ENCODE measurements at places on chromosomes 6 and 20.

DNA sequence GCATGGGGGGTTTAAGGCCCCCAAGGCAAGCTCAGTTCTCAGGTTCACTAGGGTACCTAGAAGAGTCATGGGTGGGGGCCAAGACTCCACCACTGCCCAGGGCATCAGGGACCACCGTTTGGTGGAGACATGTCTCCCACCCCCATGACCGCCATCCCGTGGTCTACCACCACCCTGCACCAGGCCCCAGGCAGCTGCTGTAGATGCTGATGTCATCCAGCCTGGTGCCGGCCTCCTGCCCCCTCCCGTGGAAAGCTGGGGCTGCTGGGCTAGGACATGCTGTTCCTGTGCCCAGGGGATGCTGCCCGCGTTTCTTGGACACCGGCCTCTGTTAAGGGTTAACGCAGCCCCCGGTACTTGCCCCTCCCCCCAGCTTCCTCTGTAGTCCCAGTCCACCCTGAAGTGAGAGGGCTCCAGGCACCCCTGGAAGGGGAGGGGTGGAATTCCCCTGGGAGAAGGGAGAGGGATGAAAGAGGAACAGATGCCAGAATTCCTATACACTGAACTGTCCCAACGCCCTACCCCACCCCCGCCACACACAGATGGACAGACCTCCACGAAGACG, 587 bp downstream of the IP6K3 start:
- DNase-seq = peak; percentile 61

GRCh38 chr20:15113144-15113773, 775.8 kb upstream of the FLRT3 start:
- no peak for DNase-seq

DNA sequence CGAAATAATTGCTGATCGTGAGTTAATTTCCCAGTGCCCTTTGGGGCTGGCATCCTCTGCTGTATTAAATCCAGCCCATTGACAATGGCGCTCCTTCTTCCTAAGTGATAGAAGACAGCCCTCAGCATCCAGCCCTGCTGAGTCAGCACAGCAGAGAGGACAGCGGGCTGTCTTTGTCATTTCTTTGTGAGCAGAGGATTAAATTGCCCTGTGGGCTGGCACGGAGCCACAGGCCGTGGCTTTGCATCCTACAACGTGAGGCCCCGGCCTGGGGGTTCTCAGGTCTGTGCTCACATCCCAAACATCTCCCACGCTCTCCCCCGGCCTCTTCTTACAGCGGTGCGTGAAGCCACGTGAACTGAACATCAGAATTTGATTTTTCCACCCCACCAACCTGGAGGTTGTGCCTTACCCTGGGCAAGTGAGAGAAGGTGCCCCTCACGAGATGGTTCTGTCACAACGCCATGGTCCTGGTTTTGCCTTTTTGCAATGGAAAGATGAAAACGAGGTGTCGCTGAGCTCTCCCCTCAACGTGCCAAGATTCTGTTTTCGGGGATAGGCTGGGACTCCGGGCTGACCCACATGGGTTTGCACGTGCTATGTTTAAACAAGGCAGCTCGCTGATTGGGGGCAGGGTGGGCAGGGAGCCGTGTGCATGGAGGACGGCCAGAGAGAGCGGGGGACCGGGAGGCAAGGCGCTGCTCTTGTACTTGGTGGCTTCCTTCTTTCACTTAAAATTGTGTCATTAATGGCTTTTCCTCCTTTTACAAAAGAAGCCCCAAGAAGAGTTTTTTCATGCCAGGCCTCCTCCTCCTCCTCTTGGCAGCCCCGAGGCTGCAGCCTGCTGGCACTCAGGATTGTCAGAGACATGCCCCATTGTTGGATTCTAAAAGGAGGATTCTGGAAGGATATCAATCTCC, 19.5 kb downstream of the CDH4 start:
- DNase-seq = no peak

GRCh38 chr6:105757512-105758200, 328.5 kb upstream of the PRDM1 start:
- DNase-seq = no peak

GRCh38 chr6:31068669-31069340, 43.6 kb downstream of the C6orf15 start:
- DNase-seq = peak; percentile 57

DNA sequence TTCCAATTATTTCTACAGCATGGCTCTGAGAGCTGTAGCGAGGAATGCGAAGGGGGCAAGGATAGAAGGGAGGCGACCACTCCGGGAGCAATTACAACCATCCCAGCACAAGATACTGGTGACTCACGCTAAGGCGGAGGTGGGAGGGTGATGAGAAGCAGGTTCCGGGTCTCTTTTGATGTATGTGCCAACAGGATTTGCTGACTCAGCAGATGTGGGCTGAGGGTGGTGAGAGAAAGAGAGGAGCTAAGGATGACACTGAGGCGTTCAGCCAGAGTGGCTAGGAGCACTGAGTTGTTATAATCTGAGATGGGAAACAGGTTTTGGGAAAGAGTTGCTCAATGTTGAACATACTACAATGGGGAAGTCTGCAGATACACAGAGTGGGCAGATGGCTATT, 9.3 kb upstream of the TXNDC5 start:
- no peak for DNase-seq

DNA sequence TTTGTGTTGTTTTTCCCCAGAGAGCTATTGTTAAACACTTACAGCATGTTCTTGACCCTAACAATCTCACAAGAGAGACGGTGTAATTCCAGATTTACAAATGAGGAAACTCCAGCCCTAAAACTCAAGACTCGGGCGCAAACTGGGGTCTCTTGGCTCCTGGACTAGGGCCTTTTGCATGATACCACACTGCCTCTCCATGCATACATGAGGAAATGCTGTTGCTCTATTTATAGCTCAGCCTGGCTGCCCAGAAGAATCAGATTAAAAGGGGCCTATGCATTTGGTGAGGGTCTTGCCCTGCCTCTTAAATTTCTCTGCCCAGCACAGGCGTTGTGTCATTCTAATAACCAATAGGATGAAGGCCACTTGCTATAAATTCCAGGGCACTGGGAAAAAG, 30.5 kb upstream of the SNRPB2 start:
- DNase-seq = no peak

DNA sequence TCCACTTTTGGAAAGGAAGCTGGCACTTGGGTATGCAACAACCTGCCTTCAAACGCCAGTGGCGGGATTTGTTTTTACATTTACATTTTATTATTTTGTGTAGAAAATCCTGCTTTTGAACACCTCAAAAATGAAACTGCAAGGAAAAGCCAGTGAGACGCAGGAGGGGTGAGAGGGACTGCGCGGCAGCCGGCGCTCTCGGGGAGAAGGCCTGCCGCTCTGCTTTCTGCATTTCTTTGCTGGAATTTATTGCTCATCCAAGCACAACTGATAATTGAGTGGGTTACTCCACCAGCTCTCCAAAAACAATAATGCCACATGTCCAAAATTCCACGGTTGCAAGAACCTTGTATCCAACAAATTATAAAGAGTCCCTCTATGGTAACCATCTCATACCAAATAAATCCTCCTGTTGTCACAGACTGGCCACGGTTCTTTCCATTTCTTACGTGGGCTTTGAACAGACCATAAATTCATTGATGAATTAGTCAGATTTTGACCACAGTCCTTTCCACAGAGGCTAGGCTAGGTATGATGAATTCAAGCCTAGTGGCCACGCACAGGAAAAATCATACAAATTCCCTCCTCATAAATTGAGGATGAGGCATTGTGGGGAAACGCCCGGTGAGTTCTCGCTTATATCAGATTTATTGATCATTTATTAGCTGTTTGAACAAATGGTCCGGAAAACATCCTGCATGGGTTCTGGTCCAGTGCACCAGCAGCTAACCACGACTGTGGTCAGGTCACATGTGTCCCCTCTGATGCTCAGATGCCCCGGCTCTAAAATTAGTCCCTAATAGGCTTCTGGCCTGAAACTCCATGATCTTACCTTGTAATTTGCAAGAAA, 31.6 kb upstream of the FOXC1 start:
- no peak for DNase-seq

GRCh38 chr6:151095538-151096254, 144.1 kb upstream of the AKAP12 start:
- no peak for DNase-seq

DNA sequence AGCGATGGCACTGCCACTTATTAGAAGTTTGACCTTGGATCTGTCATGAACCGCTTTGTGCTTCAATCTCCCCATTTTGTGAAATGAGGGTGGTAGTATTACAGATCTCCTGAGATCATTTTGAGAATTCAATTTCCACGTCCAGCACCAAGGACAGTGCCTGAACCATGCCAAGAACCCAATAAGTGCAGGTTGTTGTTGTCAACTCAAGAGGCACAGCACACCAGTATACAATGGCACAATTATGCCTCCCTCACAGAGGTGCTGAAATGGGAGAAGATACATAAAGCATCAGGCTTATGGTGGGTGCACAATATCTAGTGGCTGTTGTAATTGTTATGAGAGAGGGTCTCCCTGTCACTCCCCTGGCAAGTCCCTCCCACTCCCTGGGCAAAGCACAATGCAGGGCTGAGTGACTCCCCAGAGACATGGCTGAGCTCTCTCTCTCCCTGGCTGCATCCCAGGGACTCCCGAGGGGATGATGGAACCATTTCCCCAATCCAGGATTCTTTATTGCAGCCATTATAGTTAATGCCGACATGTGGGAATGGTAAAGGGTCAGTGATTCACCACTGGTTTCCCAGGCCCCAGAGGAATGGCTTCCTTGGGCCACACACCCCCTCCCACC, 78.7 kb downstream of the CDH22 start:
- no peak for DNase-seq

DNA sequence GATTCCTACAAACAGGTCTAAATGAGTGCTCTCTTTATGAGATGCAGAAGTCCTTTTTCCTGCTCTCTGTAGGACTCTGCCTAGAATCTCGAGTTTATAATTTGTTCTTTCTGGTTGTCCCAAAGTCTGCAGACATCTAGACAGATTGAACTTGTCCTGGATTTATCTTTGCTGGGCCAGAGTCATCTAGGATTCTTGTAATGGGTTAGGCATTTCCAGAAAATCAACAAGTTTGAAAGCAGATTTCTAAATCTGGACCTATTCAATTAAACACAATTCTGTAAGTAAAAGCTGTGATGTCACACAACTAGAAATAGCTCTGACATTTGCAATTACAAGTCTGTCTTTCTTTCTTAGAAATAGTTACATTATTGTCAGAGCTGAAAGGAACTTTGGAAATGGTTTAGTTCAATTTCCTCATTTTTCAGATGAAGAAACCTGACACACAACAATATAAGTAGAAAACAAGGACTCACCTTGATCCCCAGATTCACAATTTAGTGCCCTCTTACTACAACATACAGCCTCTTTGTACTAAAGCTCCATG, 4.2 kb upstream of the RSPO3 start:
- DNase-seq = no peak

GRCh38 chr6:55566036-55566710, 12.8 kb downstream of the HMGCLL1 start:
- peak; percentile 42 for DNase-seq

DNA sequence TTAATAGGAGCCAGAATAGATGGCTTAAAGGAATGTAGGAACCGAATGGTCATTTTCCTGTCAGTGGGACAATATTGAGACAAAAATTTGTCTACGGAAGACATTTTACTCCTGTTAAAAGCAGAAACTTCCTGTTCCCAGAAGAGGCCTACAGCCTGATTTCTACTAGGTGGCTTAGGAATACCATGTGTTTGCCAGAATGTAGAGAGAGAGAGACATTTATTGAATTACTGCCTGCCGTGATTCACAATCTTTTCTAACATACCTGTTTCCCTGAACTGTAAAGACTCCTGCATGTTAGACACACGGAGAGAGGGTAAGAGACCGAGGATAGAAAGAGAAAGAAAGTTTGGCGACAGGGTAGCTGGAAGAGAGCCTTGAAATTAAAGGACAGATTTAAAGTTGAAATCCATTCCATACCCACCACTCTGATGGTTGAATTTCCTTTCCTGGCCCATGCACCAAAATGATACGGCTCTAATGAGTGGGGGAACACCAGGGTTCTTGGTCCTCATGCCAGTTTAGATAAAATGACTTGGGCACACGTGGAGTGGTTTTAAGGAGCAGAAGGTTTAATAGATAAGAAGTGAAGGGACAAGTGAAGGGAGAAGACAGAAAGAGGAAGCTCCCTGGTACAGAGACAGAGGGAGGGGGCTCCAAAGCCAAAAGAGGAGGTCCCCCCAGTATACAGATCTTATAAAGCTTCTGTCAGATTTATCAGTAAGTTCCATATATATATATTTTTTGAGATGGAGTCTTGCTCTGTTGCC, 22.5 kb downstream of the NCOA3 start:
- DNase-seq = no peak

GRCh38 chr6:131960371-131961133, 9.4 kb upstream of the CCN2 start:
- no peak for DNase-seq

- DNase-seq = no peak
Measured at GRCh38 chr6:157778719-157779118, 44.3 kb upstream of the SNX9 start.

- no peak for DNase-seq
Measured at GRCh38 chr6:27800731-27801373, 111.3 kb downstream of the OR2B2 start.

- no peak for DNase-seq
Measured at GRCh38 chr20:59032713-59033059, 551 bp upstream of the ATP5F1E start.

GRCh38 chr6:40340957-40341356, 246.2 kb downstream of the LRFN2 start:
- DNase-seq = no peak

DNA sequence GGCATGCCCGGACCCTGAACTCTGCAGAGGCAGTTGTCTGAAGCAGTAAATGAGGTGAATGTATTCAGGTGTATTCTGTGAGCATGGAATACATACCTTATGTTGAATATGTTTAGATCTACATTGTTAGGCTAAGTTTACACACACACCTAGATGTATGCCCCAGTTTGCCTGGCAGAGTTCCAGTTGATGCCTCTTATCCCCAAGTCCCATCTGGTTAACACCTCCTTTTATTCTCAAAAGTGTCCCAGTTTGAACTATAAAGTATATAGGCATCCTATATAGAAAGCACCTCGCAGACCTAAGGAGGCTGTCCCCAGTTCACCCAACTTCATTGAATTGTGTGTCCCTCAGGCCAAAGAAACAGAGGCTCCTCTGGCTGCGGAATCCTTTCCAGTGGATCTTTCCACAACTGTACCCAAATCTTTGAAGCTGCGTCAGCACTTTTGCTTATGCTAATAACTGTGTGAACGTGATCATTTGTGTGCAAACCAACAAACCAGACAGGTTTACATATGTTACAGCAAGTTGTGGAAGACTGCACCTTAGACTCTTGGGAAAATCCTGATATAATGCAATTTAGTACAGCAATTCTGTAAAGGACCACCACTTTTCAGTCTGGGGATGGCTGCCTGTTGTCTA, 4.8 kb upstream of the DHX35 start:
- DNase-seq = no peak

- no peak for DNase-seq
Measured at GRCh38 chr6:92495242-92495641, 924.1 kb downstream of the EPHA7 start.

DNA sequence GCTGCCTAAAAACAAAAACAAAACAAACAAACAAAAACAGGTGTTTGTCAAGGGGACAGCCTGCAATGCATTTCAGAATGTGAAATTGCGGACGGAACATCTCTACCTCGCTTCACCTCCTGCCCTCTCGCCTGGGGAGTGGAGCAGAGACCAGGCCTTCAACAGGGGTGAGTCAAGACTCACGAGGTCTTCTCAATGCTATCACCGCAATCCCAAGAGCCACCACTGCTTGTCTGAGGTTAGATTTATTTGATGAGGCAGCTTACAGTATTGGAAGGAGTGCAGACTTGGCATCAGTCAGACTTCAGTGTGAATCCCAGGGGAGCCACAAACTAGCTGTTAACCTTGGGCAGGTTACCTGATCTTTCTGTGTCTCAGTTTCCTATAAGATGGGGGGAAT, 7.7 kb downstream of the GABRR1 start:
- DNase-seq = no peak

Data from left hindlimb (tissue), 1 donor.